ENCODE measurements at places on chromosomes 7 and 10.

- peak; percentile 63 for DNase-seq
Measured at GRCh38 chr10:30433306-30433729, 666 bp upstream of the MAP3K8 start.

- DNase-seq, result no peak
Measured at GRCh38 chr7:132072873-132073272, 503.4 kb downstream of the PLXNA4 start.

DNA sequence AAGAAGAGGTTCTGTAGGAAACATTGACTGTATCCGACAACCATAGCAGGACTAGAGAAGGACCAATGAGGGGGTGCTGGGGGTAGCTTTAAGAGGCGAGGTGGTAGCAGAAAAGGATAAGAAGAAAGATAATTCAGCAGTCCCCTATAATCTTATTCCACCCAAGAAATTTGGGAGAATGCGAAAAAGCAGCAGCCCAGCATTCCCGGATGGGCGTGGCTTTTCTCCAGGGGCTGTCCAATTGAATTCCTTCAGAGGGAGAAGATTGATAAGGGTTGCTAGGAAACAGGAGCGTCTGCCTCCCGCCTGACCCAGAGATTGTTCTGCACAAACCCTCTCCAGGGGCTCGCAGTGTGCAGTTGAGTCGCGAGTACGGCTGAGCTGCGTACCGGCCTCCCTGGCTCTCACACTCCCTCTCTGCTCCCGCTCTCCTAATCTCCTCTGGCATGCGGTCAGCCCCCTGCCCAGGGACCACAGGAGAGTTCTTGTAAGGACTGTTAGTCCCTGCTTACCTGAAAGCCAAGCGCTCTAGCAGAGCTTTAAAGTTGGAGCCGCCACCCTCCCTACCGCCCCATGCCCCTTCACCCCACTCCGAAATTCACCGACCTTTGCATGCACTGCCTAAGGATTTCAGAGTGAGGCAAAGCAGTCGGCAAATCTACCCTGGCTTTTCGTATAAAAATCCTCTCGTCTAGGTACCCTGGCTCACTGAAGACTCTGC, at the start of gene GRM3:
TSS of gene GRM3 (plus strand) at position 349 of the 721 bp plus-strand sequence. CDS start 121,237 bp downstream, outside the sequence.
- DNase-seq, result peak; percentile 23

- no peak for DNase-seq
Measured at GRCh38 chr7:131369354-131369753, 41.7 kb downstream of the MKLN1 start.

DNA sequence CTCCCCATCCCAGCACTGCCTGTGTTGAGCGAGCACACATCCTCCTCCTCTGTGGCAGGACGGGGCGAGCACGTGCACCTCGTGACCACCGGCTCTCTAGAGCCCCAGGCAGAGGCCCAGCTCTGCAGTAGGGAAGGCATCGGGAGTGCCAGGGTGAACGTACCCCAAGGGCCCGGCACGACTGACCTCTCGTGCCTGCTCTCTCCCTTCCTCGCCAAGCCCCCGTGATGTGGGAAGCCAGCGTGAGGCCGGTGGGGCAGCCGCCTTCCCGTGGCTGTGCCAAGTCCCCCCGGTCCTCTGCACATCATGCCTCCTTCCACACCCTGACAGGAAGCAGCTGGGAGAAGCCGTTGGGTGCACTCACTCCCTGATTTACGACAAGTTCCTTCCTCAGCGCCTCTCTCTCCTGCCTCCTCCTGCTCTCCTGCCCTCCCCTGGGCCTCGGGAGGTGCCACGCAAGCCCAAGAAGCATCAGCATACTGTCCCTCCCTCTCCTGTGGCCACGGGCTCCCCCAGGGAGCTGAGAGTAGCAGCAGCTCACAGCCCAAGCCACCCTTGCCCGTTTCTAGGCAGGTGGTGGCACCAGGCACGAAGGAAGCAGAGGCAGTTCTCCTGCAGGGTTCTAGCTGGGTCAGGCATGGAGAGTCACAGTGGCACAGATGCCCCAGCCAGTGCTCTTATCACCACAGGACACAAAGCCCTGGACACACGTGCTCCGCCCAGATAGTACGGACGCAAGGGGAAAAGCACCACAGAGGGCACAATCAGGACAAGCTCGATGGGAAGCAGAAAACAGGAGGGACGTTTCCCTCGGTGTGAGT, 47.0 kb downstream of the AMZ1 start:
- no peak for DNase-seq

GRCh38 chr7:55288070-55288824, 76.9 kb upstream of the LANCL2 start:
- DNase-seq, result no peak

Data from progenitor cell of endocrine pancreas (in vitro differentiated cells).